Activated CD4-positive, alpha-beta T cell treated with anti-CD3 and anti-CD28 coated beads, Interleukin-2, amount 50 U/mL, for 24 hours (primary cell): ENCODE measurements at places on chromosomes 4 and X.

DNA sequence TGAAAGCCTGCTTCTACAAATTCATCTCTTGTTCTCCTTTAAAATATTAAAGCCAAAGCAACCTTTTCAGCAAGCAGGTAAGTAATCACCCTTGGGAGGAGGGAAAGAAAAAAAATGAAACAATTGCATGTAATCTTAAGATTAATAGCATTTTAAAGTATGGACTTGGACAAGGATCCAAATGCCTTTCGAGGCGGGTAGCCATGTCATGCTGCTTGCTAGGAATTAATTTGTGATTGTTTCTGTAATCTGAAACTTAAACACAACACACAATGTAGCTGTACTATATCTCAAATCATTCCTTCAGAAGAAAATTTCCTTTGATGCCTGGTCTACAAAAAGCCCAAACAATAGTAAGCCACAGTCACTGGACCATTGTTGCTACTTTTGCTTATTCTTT, 112.4 kb upstream of the CBR4 start:
- no peak for DNase-seq

- DNase-seq = no peak
These were observed 22.6 kb downstream of the BCLAF3 start for GRCh38 chrX:19968276-19968675.

DNA sequence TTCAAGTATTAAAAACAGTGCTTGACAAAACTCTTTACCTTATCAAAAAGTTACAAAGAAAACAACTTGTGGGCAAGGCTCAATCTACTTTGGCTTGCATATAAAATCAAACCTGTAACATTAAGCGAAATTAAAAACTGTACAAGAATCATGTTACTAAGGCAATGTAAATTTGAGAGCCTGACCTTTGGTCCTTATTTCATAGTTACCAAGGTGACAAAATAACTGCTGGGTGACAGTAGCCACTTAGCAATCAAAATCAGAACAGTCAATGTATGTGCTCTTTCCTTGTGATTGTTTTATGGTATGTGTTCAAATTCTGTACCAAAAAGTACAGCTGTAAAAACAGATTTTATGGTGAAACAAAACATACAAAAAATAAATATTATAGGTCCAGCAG, 204.0 kb downstream of the RASL11B start:
- no peak for DNase-seq

GRCh38 chrX:1072637-1073377, 139.6 kb downstream of the CRLF2 start:
- DNase-seq = no peak

DNA sequence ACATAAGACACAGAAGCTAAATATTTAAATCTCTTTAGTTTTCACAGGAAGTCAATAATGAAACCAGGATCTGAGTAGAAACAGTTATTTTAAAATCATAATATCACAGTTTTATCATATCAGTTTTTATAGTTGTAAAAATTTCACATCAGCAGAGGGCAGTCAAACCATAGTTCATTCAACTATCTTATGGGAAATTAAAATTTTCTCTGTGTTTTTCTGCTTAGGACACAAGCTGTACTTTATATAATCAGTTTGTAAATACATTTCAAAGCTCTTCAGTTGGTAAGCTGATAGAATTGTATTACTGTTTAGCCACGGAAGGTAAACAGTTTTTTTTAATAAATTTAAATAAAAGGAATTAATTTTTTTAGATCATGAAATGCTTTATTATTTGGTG, 204.8 kb upstream of the NUDT6 start:
- DNase-seq = no peak
